ENCODE measurements at places on chromosomes 1 and 21. TPM values are rescaled to one million over a fixed set of nuclear protein-coding genes. Genes with fewer than 3 reads are reported as not detected.

DNA sequence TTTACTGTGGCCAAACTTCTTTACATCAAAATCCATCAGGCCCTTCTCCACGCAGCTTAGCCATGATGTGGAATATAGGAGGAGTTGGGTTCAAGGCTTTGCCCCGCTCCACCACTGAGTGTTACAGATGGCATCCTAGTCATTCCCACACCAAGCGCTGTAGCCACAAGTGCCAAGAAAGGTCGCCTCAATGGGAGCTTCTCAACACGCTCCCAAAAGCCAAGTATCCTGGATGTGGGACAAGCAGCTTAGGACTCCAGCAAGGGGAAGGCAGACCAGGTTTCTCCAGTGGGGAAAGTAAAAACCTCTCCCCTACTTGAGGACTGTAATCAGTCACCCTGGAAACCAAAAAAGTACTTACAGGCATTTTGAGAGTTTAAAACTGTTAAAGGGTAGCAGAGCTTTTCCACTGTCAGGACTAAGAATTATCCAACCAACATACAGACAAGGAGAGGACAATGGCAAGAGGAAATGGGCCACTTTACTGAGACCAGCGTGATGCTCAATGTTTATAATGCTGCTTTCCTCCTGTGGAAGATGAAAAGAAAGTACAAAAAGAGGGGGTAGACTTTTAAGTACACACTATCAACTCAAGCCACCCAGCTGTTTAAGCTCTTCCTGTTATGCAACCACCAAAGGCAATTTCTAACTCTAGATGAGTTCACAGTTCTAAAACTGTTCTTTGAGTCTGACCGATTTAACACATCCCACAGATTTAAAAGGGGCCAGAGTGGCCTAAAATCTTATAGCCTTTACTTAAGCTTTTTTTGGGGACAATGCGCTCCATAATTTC is 120.7 kb upstream of the KRTAP19-8 start:
- no peaks in the 10 kb centered on the region for H3K27me3 ChIP-seq
- no peak for DNase-seq
- H3K27ac ChIP-seq, result peak overlapping the region; percentile 61
- no peaks in the 10 kb centered on the region for H3K4me1 ChIP-seq
- H3K4me3 ChIP-seq, result peak overlapping the region; percentile 25

Gene ILF2
- 86.1 TPM for total RNA-seq

Gene C1orf105
- total RNA-seq, result not detected

DNA sequence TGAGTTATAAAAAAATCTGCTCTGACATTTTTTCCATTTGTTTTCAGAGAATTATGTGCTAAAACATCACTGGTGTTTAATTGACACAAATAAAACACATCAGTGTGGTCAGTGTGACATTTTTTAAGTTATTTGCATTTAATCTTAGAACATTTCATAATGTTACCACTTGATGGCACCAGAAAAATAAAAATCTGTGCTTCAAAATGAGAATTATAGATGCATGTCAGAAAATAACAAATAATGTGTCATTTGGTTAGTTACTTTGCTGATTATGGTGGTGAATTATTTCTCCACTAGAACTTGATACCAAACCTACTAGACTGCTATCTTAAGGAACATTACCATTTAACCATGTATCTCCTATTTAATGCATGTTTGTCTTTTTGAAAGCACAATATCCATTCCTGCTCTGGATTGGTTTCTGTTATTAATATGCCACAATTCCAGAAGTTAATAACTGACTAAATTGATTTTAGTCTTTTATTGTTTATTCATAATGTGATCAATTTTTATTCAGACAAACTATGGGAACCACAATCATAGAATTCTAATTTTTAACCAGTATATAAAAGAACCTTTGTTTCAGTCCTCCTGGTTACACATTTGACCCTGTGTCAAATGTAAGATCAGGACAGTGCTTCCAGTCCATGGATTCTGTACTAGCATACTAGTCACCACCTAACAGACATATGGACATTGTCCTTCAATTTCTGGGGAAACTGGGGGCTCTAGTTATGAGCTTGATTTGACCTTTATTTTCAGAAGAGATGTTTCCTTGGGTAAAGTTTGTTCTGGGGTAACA is 81.0 kb downstream of the RPS6KC1 start:
- no peak overlapping the region for H3K4me3 ChIP-seq
- peaks cover 5% of the 10 kb centered on the region for H3K36me3 ChIP-seq
- H3K27ac ChIP-seq, result no peak overlapping the region

Gene ERVH48-1
- not detected for total RNA-seq

- DNase-seq, result no peak
- H3K36me3 ChIP-seq, result no peaks in the 10 kb centered on the region
- H3K4me1 ChIP-seq, result peaks cover 20% of the 10 kb centered on the region
- no peak overlapping the region for H3K27ac ChIP-seq
- no peaks in the 10 kb centered on the region for H3K27me3 ChIP-seq
Measured at GRCh38 chr1:65264197-65264929, 45.0 kb upstream of the DNAJC6 start.
